Right ventricle myocardium superior (tissue), 1 donor: ENCODE measurements at places on chromosomes 4 and X. TPM values are rescaled to one million over a fixed set of nuclear protein-coding genes. Genes with fewer than 3 reads are reported as not detected.

The UNC5C gene
- 2.0 TPM for total RNA-seq

The AP1AR gene
- total RNA-seq: 11.1 TPM

The CTAG1A gene
- not detected for total RNA-seq

The GPM6B gene
- total RNA-seq: 5.3 TPM

GRCh38 chr4:47519239-47519883 is 34.3 kb downstream of the ATP10D start:
- DNase-seq: no peak

GRCh38 chr4:176238157-176238610 is 30.8 kb downstream of the ASB5 start:
- DNase-seq: no peak

GRCh38 chrX:31546126-31546525 is 474.3 kb upstream of the FTHL17 start:
- no peak for DNase-seq

- DNase-seq: no peak
Measured at GRCh38 chr4:174714393-174715211, 114.4 kb downstream of the GLRA3 start.

DNA sequence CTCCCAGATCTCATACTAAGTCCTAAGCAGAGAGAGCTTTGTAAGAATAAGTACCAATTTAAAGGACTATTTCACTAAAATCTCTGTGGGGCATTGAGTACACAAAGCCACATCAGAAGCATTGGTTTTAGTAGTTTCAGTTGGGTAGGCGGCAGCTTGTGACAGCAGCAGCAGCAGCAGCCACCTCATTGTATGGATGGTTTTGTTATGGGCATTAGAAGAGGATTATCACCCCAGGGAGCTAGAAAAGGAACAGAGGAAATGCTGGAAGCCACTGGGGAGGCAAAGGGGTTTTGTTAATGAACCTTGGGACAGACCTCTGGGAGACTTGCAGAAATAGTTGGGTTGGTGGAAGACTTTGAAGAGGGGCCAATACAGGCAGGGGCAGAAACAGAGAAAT is 93.9 kb upstream of the FRMPD3 start:
- no peak for DNase-seq
